ENCODE measurements at places on chromosomes 11 and 22. TPM values are rescaled to one million over a fixed set of nuclear protein-coding genes. Genes with fewer than 3 reads are reported as not detected.

Gene SLN
- not detected for total RNA-seq

Gene FAM180B
- total RNA-seq = not detected

Gene DPP3
- total RNA-seq = 48.5 TPM

Gene CENPM
- 26.5 TPM for total RNA-seq

Gene LRRN4CL
- total RNA-seq = 38.2 TPM

Gene APOL5
- not detected for total RNA-seq

Gene MS4A4E
- total RNA-seq = not detected

Gene SYT13
- not detected for total RNA-seq

Gene MMP3
- 64.3 TPM for total RNA-seq

Gene DEFB108B
- not detected for total RNA-seq

Gene OOSP2
- total RNA-seq = not detected

Gene ELFN2
- 0.59 TPM for total RNA-seq

Gene SPDYC
- not detected for total RNA-seq

Gene OR5B21
- not detected for total RNA-seq

Gene ACCS
- 8.8 TPM for total RNA-seq

Gene CATSPERZ
- total RNA-seq = not detected

Gene ENTHD1
- total RNA-seq = not detected

Gene UBQLNL
- not detected for total RNA-seq
